ENCODE measurements at places on chromosomes 7 and 10. TPM values are rescaled to one million over a fixed set of nuclear protein-coding genes. Genes with fewer than 3 reads are reported as not detected.

Gene LIPM
- not detected for total RNA-seq

Gene AKR1C3
- total RNA-seq, result 0.62 TPM

- H3K4me1 ChIP-seq, result no peaks in the 10 kb centered on the region
- no peak overlapping the region for H3K27ac ChIP-seq
- no peaks in the 10 kb centered on the region for H3K36me3 ChIP-seq
- DNase-seq, result no peak
Observed at GRCh38 chr7:74441801-74442200, 11.9 kb upstream of the GTF2IRD1 start.

- no peaks in the 10 kb centered on the region for H3K36me3 ChIP-seq
- no peak overlapping the region for H3K4me3 ChIP-seq
- DNase-seq, result no peak
- no peak overlapping the region for H3K27ac ChIP-seq
- H3K4me1 ChIP-seq, result no peaks in the 10 kb centered on the region
Observed at GRCh38 chr7:120760050-120760449, 97.9 kb downstream of the TSPAN12 start.

- H3K4me3 ChIP-seq, result no peak overlapping the region
- no peak overlapping the region for H3K27ac ChIP-seq
- no peaks in the 10 kb centered on the region for H3K27me3 ChIP-seq
- no peaks in the 10 kb centered on the region for H3K36me3 ChIP-seq
- H3K4me1 ChIP-seq, result no peaks in the 10 kb centered on the region
Observed at GRCh38 chr10:109913306-109913892, 9.9 kb downstream of the XPNPEP1 start.

Measured in Panc1 (cell line).